ENCODE measurements at places on chromosomes 3 and 15. TPM values are rescaled to one million over a fixed set of nuclear protein-coding genes. Genes with fewer than 3 reads are reported as not detected.

DNA sequence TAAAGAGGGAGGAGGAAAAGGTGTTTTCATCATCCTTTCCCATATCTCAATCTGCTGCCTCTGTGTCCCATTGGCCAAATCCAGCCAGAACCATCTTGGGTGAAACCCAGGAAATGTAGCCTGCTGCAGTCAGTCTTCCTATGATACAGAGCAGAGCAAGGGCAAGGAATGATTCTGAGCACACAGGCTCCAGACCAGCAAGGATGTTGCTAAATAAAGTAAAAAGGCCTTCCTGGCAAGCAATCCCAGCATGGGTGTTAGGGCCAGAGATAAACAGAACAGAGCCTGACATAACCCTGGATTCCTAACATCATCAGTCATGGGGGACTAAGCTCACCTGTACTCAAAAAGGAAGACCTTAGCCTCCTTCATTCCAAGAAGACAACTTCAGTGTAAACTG is 90.7 kb upstream of the AGTR1 start:
- no peaks in the 10 kb centered on the region for H3K4me1 ChIP-seq
- no peaks in the 10 kb centered on the region for H3K27me3 ChIP-seq
- H3K4me3 ChIP-seq, result no peak overlapping the region
- H3K36me3 ChIP-seq, result no peaks in the 10 kb centered on the region
- no peak overlapping the region for H3K27ac ChIP-seq
- DNase-seq, result no peak

DNA sequence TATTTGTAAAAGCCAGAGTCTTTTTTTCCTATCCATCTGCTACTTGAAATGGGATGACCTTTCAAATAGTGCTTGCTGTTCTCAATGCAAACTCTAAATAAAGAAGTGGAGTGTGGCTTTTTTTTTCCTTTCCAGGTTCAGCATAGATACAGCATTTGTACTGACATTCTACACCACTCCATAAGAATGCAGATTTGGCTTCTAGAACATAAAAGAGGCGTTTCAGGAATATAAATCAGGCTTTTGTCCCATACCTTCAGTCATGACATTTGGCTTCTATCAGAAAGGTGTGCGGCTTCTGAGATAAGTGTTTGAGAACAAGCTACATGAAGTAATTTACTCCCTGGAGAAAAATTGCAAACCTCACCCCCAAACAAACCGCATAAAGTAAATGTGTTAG is 553.1 kb downstream of the FHIT start:
- no peak overlapping the region for H3K27ac ChIP-seq
- DNase-seq, result no peak
- H3K4me1 ChIP-seq, result no peaks in the 10 kb centered on the region
- H3K4me3 ChIP-seq, result no peak overlapping the region

DNA sequence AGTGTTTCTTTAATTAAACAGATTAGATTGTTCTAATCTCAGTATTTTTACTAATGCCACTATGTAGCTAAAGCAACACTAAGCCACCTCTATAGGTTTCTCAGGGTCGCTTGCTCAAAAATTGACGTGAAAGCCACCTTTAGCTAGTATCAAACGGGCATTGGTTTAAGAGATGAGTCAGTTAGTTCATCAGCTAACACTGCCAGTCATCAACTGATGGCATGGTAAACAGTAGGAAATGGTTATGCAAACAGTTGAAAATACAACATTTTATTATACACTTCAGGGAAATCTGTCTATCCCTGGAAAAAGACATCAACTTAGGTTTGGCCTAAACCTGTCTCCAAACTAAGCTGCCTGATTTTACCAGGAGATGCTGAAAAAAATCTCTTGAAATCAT is 582.3 kb upstream of the NAALADL2 start:
- no peak overlapping the region for H3K27ac ChIP-seq
- no peak overlapping the region for H3K4me3 ChIP-seq
- no peaks in the 10 kb centered on the region for H3K27me3 ChIP-seq
- H3K36me3 ChIP-seq, result no peaks in the 10 kb centered on the region
- no peaks in the 10 kb centered on the region for H3K4me1 ChIP-seq

Gene SRGAP3
- total RNA-seq, result 5.2 TPM

Gene C3orf85
- 12.6 TPM for total RNA-seq

Gene TGM4
- not detected for total RNA-seq

DNA sequence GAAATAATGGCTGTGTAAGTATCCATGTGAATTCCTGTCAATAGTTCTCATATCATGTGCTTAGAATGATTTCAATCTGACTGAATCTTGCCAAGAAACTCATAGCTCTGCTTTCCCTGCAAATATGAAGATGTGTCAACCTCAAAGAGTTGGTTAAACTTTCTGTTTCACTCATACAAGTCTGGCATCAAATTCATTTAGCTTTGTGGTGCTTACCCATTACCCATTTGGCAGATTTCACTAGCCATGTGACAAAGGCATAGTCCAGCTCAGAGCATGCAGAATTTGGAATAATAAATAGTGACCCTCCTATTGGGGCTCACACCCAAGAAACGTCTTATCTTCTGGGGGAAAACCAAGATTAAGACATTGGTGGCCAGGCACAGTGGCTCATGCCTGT is 256.6 kb upstream of the TPRG1 start:
- no peak for DNase-seq
- H3K27ac ChIP-seq, result peak overlapping the region; percentile 7
- peaks cover 13% of the 10 kb centered on the region for H3K4me1 ChIP-seq
- H3K27me3 ChIP-seq, result no peaks in the 10 kb centered on the region
- no peak overlapping the region for H3K4me3 ChIP-seq
- no peaks in the 10 kb centered on the region for H3K36me3 ChIP-seq

Gene SLC12A1
- total RNA-seq, result not detected

Data from right lobe of liver (tissue), 6 donors.